Ovary (tissue), 10 donors: ENCODE measurements at places on chromosomes 2 and 18. TPM values are rescaled to one million over a fixed set of nuclear protein-coding genes. Genes with fewer than 3 reads are reported as not detected.

MYO3B gene
- 0.05 TPM for total RNA-seq

CCL20 gene
- total RNA-seq = not detected

BARD1 gene
- total RNA-seq = 11.0 TPM

KCNG2 gene
- total RNA-seq = not detected

TEKT4 gene
- total RNA-seq = 0.18 TPM

CASP8 gene
- total RNA-seq = 10.1 TPM

BCL11A gene
- 5.7 TPM for total RNA-seq

PSMA8 gene
- 0.12 TPM for total RNA-seq

HOXD9 gene
- 12.5 TPM for total RNA-seq

FBXO48 gene
- 0.83 TPM for total RNA-seq

ABCG8 gene
- not detected for total RNA-seq

C2orf80 gene
- not detected for total RNA-seq

CD8B2 gene
- total RNA-seq = not detected

- no peak for DNase-seq
Measured at GRCh38 chr2:218319813-218320365, 27.6 kb upstream of the TMBIM1 start.

GRCh38 chr18:80179857-80180558 is 67.3 kb downstream of the PARD6G start:
- DNase-seq = no peak

- DNase-seq = no peak
Measured at GRCh38 chr2:33579227-33579626, 19.9 kb downstream of the FAM98A start.

- no peak for DNase-seq
Measured at GRCh38 chr2:239293775-239294430, 106.9 kb downstream of the HDAC4 start.

DNA sequence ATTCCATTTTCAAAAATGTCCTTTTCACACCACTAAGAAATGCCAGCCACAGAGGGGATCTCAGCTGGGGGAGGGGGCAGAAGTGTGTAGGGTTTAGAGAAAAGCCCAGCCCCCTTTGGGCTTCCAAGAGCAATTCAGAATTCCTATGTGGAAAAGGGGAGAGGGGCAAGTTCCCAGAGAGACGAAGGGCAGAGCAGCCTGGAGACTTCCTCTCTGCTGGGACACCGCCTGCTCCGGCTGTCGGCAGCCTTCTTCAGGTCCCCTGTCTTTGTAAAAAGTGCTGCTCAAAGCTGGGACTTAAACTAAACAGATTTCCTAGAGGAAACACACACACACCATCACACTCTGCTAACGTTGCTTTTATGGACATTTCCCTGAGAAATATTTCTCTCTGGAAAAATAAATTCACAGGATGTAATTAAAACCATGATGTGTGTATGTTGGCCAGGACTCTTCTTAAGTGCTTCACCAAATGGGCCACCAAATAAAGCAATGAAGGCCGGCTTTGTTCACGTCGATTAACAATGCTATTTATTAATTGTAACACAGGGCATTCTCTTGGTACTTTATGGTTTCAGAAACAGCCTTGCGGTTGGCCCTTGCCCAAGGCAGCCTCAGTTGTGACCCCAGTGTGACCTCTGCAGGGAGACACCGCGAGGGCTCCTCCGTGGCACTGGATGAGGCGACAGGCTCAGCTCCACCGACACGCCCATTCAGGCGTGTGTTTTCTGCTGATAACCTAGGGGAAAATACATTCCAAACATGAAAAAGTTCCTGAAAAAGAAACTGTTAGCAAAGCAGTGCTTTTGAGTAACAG is 5.6 kb upstream of the ASB1 start:
- peak; percentile 58 for DNase-seq

DNA sequence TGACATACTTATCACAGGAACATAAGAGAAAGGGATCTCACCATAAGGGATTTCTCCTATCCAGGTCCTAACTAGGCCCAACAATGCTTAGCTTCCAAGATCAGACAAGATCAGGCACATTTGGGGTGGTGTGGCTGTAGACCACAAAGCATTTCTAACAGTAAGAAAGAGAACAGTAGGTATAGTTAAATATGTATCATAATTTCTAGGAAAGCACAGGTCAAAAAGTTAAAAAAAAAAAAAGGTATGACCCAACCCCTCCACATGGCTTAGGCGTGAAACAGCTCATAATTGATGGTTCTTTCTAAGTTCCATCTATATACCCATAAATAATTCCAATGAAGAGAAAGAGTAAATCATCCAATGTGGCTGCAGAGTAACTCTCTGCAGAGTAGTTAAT is 6.9 kb downstream of the PRKD3 start:
- no peak for DNase-seq

DNA sequence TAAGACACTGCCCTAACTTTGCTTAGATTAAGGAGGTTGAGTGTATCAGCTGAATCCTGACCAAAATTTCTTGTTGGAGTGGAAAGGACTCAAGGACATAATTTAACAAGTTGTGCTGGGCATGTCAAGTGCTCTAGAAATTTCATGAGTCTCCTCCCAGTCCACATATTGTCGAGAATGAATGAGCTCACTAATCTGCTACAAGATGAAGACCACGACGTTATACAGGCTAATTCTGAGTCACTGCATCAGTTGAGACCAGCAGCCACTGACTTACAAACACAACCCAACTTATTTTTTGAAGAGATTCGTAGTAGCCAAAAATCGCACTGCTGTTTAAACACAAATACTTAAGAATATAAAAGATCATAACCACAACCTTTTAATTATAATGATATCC is 28.7 kb upstream of the SLC8A1 start:
- no peak for DNase-seq

DNA sequence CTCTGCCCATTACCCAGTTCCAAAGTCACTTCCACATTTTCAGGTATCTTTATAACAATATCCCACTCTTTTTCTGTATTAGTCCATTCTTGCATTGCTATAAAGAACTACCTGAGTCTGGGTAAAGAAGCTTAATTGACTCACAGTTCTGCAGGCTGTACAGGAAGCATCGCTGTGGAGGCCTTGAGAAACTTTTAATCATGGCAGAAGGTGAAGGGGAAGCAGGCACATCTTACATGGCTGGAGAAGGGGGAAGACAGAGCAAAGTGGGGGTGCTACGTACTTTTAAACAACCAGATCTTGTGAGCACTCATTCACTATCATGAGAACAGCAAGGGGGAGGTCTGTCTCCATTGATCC is 85.4 kb upstream of the MAP4K3 start:
- DNase-seq = no peak

DNA sequence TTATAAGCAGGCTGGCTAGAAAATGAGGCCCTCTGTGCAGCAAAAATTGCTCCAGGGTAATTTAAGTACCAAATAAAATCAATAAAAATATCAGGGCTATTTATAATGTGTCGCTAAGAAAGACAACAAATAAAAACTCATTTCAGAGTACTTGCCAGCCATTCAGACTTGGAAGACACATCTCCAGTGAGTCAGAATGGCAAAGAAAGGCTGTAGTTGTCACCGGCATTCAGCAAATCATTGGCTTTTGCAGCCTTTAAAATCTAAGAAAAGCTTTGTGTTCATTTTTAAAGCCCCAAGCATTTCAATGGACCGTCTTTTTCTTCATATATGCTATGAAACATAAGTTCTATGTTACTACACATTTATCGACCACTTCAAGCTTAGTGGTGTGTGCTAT is 141.1 kb upstream of the HNMT start:
- no peak for DNase-seq

DNA sequence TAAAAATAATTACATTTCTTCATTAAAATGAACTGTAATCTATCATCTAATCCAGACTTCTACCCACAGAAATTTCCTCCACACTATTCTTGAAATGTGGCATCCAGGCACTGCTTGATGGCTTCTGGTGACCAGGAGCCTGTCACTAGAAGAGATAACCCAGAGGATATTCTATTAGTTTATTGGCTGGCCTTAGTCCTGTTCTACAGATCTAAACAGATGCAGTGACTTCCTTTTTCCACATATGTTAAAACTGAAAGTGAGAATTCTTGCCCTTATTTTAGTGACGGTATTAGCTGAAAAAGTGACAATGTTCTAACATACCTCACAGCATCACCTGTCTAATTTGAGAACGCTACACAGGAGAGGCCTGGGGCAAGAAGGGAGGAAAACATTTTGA is 775.4 kb downstream of the TSN start:
- DNase-seq = no peak

DNA sequence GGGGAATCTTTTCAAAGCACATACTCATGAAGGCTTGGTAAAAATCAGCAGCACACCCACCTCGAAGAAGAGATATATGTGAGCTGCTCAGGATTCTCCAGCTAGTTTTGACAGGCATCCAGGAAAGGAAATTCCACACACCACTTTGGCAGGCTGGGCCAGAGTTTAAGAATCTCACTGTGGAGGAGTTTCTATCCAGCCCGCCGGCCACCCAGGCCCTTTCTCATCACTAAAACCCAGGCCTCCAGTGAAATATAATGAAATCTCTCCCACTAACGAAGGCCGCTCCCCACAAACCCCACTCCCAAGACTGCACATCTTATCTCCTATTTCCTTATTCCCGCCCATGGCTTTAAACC is 202.0 kb downstream of the GLI2 start:
- peak; percentile 70 for DNase-seq

GRCh38 chr2:48250943-48251342 is 279.0 kb upstream of the STON1 start:
- DNase-seq = no peak

- no peak for DNase-seq
Measured at GRCh38 chr2:209965723-209966122, 36.7 kb upstream of the RPE start.

DNA sequence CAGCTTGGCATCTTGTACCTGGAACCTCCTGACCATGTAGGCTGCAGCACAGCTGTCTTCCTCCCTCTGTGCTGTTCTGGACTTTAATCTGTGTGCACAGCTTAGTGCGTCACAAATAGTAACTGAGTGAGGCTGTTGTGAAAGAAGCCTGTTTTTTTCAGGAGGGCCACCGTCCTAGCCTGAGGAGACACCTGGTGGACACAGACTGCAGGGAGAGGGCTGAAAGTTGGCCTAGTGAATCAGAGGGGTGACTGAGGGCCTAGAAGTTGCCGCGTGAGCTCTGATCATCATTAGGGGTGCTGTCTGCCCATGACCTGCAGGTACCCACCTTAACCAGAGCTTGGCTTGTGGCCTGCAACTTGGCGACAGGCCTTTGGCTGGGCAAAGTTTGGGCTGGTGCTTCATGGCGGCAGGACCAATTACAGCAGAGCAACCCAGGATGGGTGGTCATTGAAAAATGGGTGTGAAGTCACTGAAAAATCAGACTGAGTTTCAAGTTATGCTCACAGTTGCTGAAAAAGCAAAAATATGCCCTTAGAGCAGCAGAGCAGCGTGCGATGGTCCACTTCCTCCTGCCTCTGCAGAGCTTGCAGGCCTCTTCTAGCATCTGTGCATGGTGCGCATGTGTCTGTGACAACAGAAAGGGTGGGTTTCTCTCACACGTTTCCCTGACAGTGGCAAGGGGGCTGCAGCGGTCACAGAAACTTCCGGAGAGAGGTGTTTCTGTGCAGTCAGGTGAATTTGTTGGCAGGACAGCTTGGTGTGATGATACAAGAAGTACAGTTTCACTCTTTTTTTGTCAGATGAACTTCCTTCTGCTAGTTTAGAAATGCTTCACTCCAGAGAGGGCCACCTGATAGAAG is 9.6 kb downstream of the GDF7 start:
- DNase-seq = no peak

GRCh38 chr2:4416431-4416830 is 713.1 kb downstream of the DCDC2C start:
- no peak for DNase-seq

- DNase-seq = no peak
Measured at GRCh38 chr2:166134252-166135151, 6.7 kb upstream of the SCN1A start.

DNA sequence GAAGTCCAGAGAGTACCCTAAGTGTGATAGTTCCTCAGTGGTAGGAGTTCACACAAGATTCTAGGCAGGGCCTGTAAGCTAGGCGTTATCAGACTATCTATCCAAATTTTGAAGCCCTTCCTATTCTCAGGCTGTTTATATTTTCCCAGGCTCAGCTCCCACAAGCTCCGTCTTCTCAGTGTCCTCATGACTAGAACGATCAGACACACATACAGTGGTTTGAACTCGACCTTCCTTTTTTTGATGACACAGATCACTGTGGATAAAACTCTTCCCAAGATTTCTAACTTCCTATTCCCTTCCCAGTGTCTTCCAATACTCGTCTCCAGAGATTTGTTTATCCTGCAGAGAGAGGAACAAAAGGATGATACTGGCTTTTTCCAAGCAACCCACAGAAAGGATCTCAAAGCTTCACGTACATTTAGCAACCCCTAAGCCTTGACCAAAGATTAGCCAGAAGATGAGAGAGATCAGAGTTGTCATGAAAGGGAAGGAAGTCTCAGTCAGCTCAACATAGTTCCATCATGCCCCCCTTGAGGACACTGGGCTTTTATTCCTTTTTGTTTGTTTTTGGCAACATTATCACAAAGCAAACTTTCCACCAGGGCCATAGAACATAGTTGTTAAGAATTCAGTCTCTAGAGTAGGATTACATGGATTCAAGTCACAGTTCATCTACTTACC is 42.3 kb upstream of the DOK6 start:
- DNase-seq = no peak
